ENCODE measurements at places on chromosomes 3 and 15. TPM values are rescaled to one million over a fixed set of nuclear protein-coding genes. Genes with fewer than 3 reads are reported as not detected.

Gene MAGI1
- total RNA-seq = 4.5 TPM

Gene ZNF717
- total RNA-seq = 3.0 TPM

Gene GOLGA6B
- 0.09 TPM for total RNA-seq

Gene SNUPN
- total RNA-seq = 31.8 TPM

Gene GOLGA6C
- not detected for total RNA-seq

Gene GOLGA6L2
- not detected for total RNA-seq

Gene FAM107A
- not detected for total RNA-seq

Gene FRMD4B
- total RNA-seq = 1.4 TPM

Gene ULK3
- 28.2 TPM for total RNA-seq

Gene GOLGA8S
- 0.18 TPM for total RNA-seq

Gene CD86
- total RNA-seq = not detected

Gene TRIM42
- not detected for total RNA-seq

Gene TMEM212
- not detected for total RNA-seq

Gene ZNF620
- 1.9 TPM for total RNA-seq

Gene P2RY14
- total RNA-seq = not detected

Gene ZBED2
- total RNA-seq = 0.18 TPM

Gene KNG1
- total RNA-seq = not detected

Gene STRIT1
- not detected for total RNA-seq

Gene HIGD2B
- total RNA-seq = not detected

Gene MYEF2
- 17.3 TPM for total RNA-seq

Gene DAPK2
- 2.3 TPM for total RNA-seq

Gene PGBD4
- 1.5 TPM for total RNA-seq

Gene C2CD4B
- total RNA-seq = not detected

Measured in A549 treated with DMSO at 1 μM for 4 hours (cell line).